ENCODE measurements at places on chromosomes 7 and 10.

GRCh38 chr10:113094114-113094486 is 144.1 kb downstream of the TCF7L2 start:
- no peak for DNase-seq

- DNase-seq, result no peak
These were observed at the start of gene GNAT3 for GRCh38 chr7:80511964-80512363. Gene GNAT3, minus strand, starts transcription at chr7:80512064. Its CDS starts 138 bp downstream, at chr7:80511926.

DNA sequence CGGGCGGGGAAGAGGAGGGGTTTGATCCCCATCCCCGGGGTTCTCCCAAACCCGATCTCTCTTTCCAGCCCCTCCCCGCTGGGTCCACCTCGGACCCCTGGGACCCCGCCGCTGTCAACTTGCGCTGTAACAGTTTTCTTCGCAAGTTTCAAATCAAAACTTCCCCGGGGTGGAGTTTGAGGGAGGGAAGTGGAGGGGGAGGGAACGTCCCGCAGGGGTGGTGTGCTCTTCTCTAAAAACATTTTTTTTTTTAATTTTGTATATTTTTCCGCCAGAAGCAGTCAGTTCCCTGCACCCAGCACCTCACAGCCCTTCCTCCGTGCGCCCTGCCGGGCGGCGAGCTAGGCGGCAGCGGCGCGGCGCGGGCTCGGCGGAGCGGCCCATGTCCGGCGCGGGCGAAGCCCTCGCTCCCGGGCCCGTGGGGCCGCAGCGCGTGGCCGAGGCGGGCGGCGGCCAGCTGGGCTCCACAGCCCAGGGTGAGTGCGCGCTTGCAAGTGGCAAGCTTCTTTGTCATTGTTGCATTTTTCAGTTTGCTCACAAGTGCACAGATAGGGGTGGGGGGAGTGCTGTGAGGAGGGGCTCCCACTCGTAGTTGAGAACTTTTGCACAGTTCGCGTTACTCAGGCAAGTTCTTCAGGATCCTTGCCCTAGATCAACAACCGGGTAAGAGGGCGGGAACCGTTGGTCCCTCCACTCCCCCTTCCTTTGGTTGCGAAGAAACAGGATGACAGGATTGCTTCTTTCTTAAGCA is 933 bp downstream of the MDFIC start:
- peak; percentile 12 for DNase-seq

DNA sequence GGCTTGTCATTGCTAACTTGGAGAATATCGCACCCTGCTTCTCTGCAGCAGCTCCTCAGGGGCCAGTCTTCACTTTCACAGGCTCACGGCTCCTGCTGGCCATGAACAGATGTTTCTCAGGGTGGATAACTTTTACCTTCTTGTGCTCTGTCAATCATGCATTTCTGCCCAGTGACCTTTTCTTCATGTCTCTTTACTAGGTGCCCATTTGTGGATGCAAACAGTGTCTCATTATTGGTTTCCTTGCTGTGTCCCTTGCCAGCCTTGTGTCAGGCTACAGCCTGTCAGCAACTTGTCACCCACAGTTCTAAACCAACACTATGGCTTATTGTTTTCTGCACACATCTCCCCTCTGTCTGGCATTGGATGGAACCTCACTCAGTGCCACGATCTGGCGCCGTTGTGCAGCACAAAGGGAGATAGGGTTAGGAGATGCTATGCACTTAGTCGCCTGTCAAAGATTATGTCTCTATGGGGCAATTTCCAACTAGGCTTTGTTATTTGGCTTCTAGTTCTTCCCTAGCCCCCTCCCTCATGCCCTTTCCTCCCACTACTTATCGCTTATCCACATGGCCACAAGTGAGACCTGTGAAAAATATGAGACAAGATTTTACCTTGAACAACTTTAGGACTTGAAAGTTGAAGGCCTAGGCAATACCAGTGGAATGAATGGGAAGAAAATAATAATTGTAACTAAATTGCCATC is 45.7 kb upstream of the NXPH1 start:
- no peak for DNase-seq

- DNase-seq, result no peak
These were observed 1115.3 kb downstream of the REEP3 start for GRCh38 chr10:64636461-64636860.

DNA sequence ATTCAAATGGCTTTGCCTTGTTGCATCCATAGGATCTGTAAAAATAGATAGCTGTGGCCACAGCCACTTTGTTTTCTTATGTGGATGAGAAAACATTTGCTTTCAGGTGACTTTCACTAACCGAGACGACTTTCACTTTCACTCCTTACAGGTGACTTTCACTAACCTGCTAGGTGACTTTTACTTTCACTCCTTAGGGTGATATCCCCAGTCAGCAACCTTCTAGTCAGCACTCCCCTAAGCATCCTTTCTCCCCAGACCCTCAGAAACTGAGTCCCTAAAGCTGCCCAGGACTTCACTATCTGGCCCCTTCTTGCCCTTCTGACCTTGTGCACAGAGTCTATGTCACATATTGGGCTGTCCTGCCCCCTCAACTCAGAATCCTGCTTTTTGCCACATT is 177.5 kb downstream of the RELN start:
- no peak for DNase-seq

DNA sequence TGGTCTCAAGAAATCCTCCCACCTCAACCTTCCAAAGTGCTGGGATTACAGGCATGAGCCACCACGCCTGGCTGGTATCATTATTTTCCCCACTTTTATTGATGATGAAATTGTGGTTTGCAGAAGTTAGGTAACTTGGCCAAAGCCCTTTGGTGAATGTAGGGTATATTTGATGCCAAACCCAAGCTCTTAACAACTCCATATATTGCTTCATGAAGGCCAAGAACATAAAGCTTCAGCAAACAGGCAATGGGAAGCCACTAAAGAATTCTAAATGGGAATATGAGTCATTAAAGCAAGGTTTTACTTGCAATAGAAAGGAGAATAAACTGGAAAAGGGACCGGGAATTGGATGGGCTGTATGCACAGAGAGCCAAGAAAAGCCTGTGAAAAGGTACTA is 142.7 kb downstream of the KMT2E start:
- DNase-seq, result no peak

- DNase-seq, result no peak
These were observed 313.1 kb downstream of the RPS24 start for GRCh38 chr10:78346721-78347120.

DNA sequence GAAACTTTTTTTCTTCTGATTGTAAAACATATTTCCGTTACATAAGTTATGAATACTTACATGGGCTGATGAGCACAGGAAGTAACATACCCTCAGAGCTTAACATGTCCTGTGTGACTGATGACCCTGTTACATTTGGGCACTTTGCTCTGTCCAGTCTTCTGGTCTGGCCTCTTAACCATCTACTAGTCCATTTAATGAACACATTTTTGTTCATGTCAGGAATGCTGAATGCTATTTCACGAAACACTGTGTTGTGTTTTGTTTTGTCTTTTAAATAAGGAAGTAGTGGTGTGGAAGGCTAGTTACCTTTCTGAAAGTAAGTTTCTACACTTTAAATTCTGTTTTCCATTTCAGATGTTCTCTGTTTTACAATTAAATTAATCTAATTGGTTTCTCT is 77.7 kb downstream of the RBM33 start:
- no peak for DNase-seq

DNA sequence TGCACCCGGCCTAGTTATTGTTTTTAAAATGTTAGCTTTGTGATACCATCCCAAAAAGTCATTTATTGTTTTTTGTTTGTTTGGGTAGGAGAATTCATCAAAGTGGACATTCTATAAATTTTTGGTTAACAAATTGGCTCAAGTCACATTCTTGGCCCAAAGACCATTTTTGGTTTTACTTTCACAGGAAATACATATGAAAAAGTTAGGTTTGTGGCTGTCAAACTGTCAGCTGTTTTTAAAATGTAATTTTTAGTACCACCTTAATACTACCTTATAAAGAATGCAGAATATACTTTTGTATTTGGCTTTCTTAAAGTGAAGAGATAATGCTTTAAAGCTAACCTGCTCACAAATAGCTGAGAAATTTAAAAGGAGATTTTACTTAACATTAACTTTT is 25.1 kb downstream of the TMEM168 start:
- DNase-seq, result no peak

DNA sequence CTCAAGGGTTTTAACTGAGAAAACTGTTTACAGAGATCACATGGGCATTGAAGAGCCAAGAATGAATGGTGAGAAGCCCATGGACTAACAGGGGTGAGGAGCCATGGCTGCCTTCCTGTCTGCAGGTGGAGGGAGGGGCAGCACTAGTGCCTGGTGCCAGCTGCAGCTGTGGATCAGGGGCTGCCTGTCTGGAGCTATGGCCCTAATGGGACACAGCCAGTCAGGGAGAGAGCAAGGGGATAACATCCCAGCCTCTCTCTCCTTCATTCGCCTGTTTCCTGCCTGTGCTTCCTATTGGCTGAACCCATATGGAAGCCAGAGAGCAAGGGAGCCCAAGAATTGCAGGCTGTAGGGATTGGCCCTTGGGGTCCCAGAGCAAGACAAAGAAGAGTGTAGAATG is 125.8 kb upstream of the GAD2 start:
- DNase-seq, result no peak

DNA sequence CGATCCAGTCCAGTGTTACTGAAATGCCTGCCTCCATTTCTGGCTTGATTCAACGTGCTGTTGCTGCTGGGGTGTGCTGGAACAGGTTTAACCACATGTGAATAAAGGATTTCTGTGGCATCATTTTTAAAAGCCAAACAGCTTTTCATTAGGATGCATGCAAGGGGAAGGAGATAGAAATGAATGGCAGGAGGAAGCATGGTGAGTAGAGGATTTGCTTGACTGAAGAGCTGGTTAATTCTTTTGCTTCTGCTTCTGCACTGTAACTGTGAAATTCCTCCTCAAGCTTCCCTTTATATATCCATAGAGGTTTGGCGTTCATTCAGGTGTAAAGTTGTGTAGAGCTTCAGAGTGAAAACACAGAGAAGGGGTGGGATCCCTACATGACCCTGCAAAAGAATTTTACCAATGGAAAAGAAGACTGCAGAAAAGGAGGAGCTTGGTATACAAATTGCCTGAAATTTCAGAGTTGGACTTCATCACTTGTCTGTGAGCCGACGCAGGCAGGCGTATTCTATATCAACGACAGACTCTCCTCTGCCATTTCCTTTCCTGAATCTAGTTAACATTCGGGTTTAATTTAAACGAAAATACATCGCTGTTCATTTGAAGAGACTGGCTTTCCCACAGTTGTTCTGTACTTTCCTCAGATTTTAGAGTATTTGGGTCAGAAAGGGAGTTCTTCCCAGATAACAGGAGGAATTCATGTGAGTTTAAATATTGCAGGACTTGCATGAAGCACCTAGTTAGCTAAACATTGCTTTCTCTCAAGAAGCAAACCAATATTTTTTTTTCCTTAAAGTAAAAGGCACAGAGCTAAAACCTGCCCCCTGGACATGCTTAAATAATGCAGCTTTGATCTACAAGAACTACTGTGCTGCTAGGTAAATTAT is at the start of gene SOSTDC1:
SOSTDC1 (minus strand) TSS at position 270 of the 893 bp plus-strand sequence; CDS start at position 200, 70 bp downstream.
- peak; percentile 68 for DNase-seq

DNA sequence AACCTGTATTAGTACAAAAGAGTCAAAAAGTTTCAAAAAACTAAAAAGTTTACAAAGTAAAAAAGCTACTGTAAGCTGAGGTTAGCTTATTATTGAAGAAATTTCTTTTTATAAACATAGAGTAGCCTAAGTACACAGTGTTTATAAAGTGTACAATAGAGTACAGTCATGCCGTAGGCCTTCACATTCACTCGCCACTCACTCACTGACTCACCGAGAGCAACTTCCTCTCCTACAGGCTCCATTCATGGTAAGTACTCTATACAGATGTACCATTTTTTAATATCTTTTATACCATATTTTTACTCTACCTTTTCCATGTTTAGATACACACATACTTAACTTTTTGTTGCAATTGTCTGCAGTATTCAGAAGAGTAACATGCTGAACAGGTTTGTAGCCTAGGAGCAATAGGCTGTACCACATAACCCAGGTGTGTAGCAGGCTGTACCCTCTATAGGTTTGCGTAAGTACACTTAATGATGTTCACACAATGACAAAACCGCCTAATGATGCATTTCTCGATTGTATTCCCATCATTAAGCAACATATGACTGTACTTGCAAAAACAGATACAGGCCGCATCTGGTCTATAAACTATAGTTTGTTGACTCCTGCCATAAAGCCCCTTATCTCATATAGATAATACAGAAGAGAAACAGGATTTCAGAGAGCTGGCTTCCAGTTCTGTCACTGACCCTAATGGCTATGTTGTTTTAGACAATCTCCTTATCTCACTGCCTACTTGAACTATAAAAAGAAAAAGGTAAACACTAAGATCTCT is 438.8 kb downstream of the HTR7 start:
- peak; percentile 7 for DNase-seq

GRCh38 chr10:63819753-63820329 is 298.6 kb downstream of the REEP3 start:
- peak; percentile 28 for DNase-seq

DNA sequence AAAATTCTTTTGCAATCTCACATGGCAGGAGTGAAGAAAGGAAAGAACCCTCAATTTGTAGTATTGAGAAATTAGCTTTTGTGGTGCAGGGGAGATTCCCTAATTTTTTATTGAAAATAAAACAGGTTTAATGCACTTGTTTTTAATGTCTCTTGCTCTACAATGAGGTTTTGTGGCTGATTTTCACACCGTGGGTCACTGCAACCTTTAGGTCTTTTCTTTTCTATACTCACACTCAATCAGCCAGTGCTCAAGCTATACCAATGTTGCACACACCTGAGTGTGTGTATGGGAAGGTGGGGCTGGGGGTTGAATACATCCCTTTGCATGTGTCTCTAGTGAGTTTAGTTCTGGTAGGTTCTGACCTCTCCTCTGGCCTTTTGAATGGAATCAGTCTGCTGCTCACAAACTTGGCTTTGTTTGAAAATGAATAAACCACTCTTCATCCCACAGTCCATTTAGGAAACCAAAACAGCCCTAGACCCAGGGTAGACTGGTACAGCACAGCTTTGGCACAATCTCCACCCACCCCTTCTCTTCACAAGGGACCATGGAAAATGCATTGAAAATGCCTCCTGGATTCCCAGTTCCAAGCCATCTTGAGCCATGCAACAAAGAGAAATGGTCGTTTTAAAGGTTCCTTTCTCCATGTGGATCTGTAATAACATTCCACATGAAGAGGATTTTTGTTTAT is 411.5 kb downstream of the SFMBT2 start:
- DNase-seq, result no peak

- no peak for DNase-seq
These were observed 250.0 kb downstream of the CDC14C start for GRCh38 chr7:49174396-49174795.

DNA sequence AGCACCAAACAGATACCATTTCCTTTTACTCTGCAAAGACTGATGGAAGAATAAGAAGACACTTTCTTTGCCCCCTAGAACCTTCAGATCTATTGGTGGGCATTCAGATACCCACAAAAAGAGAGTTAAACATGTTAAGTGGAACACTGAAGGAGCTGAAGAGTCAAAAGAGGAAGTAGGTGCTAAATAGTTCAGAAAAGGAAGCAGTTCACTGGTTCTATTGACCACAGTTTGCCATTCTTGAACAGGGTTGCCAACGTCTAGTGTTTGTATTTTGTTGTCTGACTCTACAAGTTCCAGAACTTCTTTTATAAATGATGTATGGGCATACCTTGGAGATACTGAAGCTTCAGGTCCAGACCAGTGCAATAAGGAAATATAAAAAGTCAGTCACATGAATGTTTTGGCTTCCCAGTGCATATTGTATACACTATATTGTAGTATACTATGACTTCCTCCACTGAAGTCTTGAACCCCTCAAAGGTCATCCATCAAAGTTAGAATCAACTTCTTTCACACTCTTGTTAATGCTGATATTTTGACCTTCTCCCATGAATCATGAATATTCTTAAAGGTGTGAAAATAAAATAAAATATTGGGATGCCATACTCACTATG is 47.5 kb upstream of the AGR3 start:
- no peak for DNase-seq

Measured in NCI-H748 treated with DMSO at 0.1 percent for 48 hours (cell line).